Bronchial smooth muscle cell (primary cell): ENCODE measurements at places on chromosomes 7 and 10. TPM values are rescaled to one million over a fixed set of nuclear protein-coding genes. Genes with fewer than 3 reads are reported as not detected.

Gene MYO1G
- under 0.01 TPM in 2 replicates for total RNA-seq

Gene MGAM2
- total RNA-seq, result not detected in 2 replicates

Gene DNAJC12
- 1.4 and 2.3 TPM in 2 replicates for total RNA-seq

Gene CNPY4
- 44.4 and 75.6 TPM in 2 replicates for total RNA-seq

Gene AGAP5
- total RNA-seq, result 2.7 and 2.8 TPM in 2 replicates

Gene SAP25
- total RNA-seq, result 0.16 TPM in 1 of 2 replicates, not detected in the other

Gene CAV2
- total RNA-seq, result 35.8 and 61.7 TPM in 2 replicates

Gene EMX2
- not detected in 2 replicates for total RNA-seq

Gene COL13A1
- 9.3 and 16.9 TPM in 2 replicates for total RNA-seq

Gene C10orf53
- total RNA-seq, result not detected in 2 replicates

Gene FAM25C
- total RNA-seq, result not detected in 2 replicates

Gene PRLHR
- total RNA-seq, result 0.09 TPM in 1 of 2 replicates, not detected in the other

Gene TYW1B
- 1.3 and 5.8 TPM in 2 replicates for total RNA-seq

Gene MRPS24
- total RNA-seq, result 85.0 and 105 TPM in 2 replicates

Gene TMEM236
- total RNA-seq, result under 0.01 TPM in 1 of 2 replicates, not detected in the other

Gene ZNF438
- total RNA-seq, result 3.0 and 3.3 TPM in 2 replicates

Gene TRPV5
- total RNA-seq, result not detected in 2 replicates

Gene SPDYE11
- total RNA-seq, result not detected in 2 replicates

Gene LRIT1
- total RNA-seq, result not detected in 2 replicates

Gene CYREN
- total RNA-seq, result 27.6 and 28.5 TPM in 2 replicates

Gene CALHM3
- total RNA-seq, result not detected in 2 replicates

Gene KCNMA1
- total RNA-seq, result 41.6 and 70.6 TPM in 2 replicates
